ENCODE measurements at places on chromosomes 11 and 22.
A peak's percentile ranks its signal among the peaks of the same experiment; 100 is the strongest.

DNA sequence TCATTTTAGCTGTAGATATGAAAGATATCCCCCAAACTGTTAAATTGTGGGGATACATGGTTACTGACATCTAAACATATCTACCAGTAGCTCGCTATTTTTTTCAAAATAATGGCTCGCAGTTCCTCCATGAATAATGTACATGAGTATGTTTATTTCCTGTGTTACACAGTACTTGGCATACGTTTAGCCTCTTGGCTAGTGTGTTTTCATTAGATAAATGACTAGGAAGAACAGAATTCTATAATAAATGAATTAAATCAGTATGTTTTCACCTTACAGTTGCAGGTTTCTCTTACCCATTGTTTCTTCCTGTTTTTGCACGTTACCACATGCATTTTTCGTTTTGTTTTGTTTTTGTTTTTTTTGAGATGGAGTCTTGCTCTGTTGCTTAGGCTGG, 21.8 kb downstream of the RNF169 start:
- DNase-seq = no peak

GRCh38 chr22:45105281-45105702, 58.4 kb upstream of the NUP50 start:
- DNase-seq = no peak

DNA sequence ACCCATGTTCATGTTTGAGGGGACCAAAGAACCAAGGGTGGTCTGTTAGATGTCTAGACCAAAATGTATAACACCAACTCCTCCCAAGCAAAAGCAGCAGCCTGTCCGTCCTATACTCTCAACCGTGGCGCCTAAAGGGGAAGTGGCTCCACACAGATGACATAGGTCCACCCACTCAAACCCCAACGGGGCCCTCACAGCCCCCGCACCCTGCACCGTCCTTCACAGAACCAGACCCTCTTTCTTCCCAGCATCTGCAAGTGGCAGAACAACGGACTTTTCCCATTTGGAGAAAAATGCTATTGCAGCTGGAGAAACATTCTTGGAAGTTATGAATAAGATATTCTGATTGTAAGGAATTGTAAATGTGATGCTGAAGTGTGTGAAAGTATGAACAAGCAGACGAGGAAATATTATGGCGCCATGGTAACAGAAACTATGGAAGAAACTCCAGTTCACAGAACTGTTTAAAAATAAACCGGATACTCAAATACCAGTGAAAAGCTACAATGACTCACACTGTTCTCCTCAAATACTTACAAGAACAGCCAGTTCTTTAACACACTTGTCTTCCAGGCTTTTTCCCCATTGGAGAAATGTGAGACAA, 76.5 kb upstream of the ARFGAP3 start:
- no peak for DNase-seq

DNA sequence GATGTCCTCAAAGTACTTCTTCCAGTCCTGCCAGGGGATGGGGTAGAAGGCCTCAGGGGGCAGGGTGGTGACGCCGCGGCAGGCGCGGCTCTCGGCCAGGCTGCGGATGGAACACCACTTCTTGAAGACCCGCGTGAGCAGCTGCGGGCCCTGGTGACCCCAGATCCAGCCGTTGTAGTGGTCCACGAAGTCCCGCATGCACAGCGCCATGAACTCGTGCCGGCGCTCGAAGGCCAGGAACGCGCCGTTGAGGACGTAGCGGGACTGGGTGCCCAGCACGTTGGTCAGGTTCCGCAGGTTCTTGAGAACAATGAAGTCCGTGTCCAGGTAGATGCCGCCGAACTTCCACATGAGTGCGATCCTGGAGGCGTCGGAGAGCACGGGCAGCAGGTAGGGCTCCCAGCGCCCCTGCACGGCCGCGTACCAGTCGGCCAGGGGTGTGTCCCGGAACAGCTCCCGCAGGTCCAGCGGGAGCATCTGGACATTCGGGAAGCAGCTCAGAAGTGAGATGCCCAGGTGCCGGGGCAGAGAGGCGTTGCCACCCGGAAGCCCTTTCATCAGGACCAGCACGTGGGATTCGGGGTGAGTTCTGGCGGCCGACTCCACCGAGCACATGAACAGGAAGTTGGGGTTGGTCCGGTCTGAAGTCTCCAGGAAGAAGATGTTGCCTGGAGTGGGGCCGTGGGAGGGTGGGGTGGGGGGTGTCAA, 27.5 kb downstream of the A4GALT start:
- no peak for DNase-seq

DNA sequence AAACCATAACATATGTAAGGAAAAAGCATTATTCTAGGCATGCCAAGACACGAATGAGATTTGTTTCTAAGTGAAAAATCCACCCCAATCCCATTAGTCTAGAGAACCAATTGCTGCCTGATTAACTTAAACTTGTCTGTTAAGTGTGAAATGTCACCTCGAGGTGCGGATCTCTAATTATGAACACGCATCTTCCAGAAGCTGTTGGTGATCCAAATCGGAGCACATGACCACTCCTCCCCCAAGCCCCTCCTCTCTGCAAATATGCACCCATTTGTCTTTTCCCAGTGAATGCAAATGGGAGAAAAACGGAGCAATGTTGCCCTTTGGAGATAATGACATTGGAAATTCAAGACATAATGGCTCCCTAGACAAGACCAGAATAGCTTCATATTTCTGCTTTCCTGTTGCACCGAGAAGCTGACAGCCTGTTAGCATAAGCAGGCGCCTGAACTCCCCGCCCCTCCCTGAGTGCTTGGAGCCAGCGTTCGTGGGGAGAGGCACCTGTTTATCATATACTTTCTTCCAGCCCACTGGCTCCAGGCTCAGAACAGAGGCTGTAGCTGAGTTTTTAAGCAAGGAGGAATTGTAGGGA, 6.0 kb upstream of the FXYD6 start:
- DNase-seq = no peak

- no peak for DNase-seq
These were observed 267.3 kb upstream of the MPPED2 start for GRCh38 chr11:30853439-30853838.

DNA sequence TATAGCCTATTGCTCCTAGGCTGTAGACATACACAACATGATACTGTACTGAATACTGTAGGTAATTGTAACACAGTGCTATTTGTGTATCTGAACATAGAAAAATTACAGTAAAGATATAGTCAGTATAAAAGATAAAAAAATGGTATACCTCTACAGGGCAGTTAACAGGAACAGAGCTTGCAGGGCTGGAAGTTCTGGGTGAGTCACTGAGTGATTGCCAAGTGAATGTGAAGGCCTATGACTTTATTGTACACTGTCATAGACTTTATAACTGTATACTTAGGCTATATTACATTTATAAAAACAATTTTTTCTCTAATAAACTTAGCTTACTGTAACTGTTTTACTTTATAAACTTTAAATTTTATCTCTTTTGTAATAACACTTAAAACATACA, 332.4 kb upstream of the ARHGAP42 start:
- DNase-seq = no peak

DNA sequence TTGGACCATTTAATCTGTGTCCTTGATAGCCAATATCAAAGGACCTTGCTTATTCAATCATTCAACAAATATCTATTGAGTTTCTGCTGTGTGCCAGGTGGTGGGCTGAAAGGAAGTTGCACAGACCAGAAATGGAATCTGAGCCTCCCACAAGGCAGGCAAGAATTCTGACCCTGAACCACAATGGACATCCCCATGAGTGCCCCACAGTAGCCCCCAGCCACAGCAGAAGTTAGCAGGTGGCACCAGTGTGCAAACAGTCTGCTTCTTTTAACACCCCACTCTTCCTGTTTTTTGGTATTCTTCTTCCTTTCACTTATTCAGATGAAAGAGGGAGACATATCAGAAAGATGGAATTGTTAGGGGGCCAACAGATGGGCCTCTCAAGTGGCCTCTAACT, 12.2 kb upstream of the SERPING1 start:
- DNase-seq = no peak

DNA sequence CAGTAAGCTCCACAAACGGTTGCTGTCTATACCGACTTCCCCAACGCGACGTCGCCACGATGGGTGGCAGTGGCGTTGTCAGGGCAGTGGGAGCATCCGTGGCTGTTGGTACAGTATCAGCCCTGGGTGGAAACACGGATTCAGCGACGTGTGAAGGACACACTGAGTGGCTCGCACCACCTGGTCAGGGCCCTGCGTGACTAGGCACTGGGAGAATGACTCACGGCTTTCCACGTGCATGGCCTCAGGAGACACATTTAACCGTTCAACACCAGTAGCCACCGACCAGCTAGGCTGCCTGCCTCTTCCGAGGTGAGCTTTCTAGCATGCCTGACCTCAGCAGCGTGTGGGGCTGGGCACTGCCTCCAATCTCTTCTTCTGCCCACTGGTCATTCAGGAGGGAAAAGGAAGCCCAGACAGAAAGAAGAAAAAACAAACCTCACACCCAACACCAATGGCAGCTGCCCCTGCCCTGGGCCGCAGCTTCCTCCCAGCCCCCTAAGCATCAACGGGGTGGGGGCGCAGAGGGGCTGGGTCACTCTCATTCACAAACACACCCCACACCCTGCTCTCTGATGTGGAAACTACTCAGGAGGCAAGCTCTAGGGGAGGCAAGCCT, 59.0 kb downstream of the MYH9 start:
- DNase-seq = no peak

- no peak for DNase-seq
These were observed 7.2 kb downstream of the DTX4 start for GRCh38 chr11:59179121-59179520.

DNA sequence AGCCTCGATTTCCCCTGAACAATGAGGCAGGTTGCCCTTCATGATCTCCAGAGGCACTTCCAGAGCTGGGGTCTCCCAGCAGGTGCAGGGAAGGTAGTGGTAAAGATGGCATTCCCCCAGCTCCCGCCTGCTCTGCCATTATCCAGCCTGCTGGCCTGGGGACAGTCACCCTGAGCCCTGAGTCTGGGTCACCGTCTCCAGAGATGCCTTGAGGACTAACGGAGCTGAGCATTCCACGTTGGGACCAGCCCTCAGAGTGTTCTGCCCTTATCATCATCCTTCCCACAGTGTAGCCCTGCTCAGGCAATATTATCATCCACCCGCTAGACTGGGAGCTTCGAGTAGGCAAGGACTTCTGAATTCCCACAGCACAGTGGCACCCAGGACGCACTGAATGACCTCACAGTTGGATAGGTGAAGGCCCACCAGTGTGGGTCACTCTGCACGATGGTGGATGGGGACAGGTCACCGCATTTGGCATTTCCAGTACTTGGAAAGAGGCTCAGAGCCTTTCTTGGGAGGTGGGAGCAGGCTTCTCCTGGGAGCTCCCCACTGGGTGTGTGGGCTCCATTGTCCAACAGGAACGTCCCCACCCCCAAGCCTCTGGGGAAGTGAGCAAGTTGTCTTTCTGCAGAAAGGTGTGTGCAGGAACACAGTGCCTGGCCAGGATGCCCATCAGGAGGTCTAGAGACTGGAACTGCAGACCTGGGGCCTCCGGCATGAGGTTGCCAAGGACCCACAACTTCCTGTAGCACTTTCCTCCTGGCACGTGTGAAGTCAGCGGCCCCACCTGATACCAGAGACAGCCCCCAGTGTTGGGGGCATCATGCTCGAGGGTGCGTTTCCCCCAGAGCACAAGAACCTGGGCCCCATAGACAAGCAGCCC, 51.4 kb upstream of the WNT7B start:
- no peak for DNase-seq

GRCh38 chr11:134609361-134610115, 197.5 kb upstream of the B3GAT1 start:
- no peak for DNase-seq

- DNase-seq = no peak
These were observed 22.0 kb upstream of the ZC3H12C start for GRCh38 chr11:110071197-110071596.

- DNase-seq = no peak
These were observed 20.6 kb upstream of the TLCD5 start for GRCh38 chr11:120304526-120304925.

- no peak for DNase-seq
These were observed 3.2 kb downstream of the MMP11 start for GRCh38 chr22:23775779-23776375.

GRCh38 chr22:23268877-23269276, 88.6 kb downstream of the BCR start:
- DNase-seq = no peak

- DNase-seq = no peak
These were observed 572.5 kb upstream of the ISX start for GRCh38 chr22:34493486-34493885.

DNA sequence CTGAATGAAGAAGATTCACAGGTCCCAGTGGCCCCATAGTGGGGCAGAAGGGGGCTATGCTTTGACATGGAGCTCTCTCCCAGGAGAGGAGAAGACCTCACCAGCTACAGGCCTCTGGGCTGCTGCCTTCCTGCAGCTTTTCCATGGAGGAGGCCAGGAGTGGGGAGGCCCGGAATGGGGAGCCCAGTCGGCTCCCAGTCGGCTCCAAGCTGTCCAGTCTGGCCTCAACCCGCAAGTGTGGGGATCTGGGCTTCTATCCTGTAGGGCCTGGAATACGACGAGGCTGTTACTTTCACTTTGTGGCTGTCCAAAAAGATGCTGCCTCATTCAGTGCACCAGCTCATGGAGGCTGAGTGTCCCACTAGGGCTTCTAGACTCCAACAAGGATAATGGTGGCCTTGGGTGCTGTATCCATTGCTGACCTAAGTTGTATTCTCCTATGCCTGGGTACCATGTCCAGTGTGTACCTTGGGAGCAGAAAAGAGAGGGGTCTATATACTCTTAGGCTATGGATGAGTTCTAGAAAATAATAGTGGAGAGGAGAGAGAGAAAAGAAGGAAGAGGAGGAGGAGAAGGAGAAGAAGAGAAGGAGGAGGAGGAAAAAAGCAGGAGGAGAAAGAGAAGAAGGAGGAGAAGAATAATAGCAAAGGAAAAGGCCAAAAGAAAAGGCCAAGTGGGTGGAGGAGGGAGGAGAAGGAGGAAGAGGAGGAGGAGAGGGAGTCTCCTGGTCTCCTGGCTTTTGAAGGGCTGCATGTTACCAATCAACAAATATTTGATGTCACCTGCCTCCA, 1.1 kb downstream of the MYO18B start:
- DNase-seq = no peak

- DNase-seq = no peak
These were observed 252.6 kb upstream of the B3GAT1 start for GRCh38 chr11:134664447-134665187.

- no peak for DNase-seq
These were observed 64.7 kb upstream of the CCND1 start for GRCh38 chr11:69576069-69576782.

GRCh38 chr11:22089609-22090008, 103.3 kb upstream of the ANO5 start:
- DNase-seq = no peak

GRCh38 chr11:119030329-119031047, at the start of gene SLC37A4:
SLC37A4 (minus strand) TSS chr11:119030877.
- DNase-seq = peak; percentile 98

Measured in NCI-H187 (cell line).